ENCODE measurements at places on chromosomes 6 and 20.

- DNase-seq: peak; percentile 14
Measured at GRCh38 chr6:89260832-89261231, 43.7 kb upstream of the GABRR1 start.

GRCh38 chr20:60559462-60559861 lies 601.2 kb downstream of the CDH26 start:
- peak; percentile 86 for DNase-seq

GRCh38 chr6:169291646-169292337 lies 38.1 kb upstream of the THBS2 start:
- DNase-seq: no peak

GRCh38 chr20:50694379-50695134 lies 3.2 kb upstream of the RIPOR3 start:
- no peak for DNase-seq

GRCh38 chr6:36578030-36578429 lies 16.1 kb upstream of the SRSF3 start:
- DNase-seq: no peak

DNA sequence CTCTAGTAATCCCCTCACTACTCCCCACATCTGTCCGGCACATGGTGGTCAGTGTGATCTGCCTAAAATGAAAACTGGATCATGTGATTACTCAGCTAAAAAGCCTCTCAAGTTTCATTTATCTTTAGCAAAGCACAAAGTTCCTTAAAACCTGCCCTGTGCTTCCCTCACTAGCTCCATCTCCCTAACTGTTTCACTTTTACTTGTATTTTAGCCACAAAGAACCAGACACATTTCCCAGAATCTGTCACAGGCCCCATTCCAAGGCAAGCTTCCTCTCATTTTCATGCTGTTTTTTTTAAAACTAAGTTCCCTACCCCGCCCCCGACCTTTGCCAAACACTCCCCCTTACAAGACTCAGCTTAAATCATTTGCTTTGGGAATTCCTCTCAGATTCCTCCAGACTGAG lies 8.9 kb upstream of the IGF2R start:
- peak; percentile 65 for DNase-seq

DNA sequence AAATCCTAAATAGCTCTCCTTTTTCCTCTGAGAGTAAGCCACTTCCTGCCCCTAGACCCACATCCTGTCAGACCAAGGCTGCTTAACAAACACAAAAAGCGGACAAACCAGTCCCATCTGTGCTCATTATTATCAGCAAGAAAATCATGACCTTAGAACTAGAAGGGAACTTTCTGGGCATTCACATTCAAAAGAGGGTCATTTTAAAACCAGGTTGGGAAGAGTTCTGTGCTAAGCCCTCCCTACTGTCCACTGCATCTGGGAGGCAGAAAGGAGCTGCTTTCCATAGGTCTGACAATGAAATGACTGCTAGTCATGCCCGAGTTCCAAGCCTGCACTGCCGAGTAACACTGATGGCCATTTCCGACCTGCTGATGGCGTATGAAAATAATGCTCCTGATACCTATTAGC lies 15.4 kb downstream of the EZR start:
- peak; percentile 45 for DNase-seq

GRCh38 chr6:146103416-146104072 lies 74.7 kb downstream of the GRM1 start:
- no peak for DNase-seq

DNA sequence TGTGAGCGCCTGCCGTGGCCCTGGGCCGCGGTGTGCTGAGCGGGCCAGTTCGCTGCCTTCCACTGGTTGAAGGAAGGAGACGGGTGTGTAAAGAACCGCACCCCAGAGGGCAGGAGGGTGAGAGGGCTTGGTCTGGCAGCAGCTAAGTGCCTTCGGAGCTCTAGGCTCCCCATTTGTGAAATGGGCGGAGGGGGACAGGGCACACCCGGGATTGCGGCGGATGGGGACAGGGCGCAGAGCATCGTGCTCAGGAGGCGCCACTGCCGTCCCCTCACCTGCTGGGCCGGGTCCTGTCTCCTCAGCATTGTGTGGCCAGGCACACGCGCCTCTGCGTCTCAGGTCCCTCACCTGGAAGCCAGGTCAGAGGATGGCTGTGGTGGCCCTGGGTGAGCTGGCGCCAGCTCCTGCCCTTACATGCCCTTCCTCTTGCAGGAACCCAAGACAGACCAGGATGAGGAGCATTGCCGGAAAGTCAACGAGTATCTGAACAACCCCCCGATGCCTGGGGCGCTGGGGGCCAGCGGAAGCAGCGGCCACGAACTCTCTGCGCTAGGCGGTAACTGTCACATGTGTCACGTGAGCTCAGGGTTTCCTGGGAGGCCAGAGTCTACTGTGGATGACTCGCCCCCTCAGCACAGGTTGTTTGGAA lies 3.1 kb downstream of the ADRM1 start:
- no peak for DNase-seq

- DNase-seq: no peak
Measured at GRCh38 chr6:145841668-145842067, 27.1 kb upstream of the FBXO30 start.

- DNase-seq: no peak
Measured at GRCh38 chr6:106178900-106179299, 92.8 kb downstream of the PRDM1 start.

- no peak for DNase-seq
Measured at GRCh38 chr6:152305672-152306071, 331.5 kb downstream of the SYNE1 start.

DNA sequence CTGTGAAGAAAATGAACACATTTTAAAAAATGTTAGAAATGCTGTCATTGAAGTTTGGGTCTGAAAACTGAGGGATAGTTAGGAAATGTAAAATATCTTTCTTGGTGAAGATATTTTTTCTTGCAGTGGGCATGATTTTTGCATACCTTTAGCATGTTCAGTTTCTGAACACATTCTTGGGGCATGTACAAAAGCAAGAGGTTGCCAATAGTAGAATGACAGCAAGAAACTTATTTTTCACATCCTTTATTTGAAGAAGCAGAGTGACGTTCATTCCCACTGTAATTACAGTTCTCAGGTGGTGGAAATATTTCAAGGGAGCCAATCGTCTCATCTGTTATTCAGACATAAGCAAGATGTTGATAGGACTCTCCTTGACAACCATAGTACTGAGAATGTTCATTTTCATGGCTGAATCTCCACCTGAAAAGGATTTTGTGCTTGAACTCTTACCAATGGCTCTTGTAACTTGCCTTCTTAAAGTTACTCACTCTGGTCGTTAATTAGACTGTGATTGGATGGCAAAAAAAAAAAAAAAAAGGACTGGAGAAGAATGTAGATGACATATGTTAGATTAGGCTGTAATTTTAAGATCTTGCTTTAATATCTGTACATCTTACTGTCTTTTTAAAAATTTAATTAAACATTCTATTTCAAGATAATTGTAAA lies 74.4 kb downstream of the DOK5 start:
- peak; percentile 44 for DNase-seq

GRCh38 chr6:34200340-34200971 lies 36.2 kb upstream of the HMGA1 start:
- DNase-seq: no peak

DNA sequence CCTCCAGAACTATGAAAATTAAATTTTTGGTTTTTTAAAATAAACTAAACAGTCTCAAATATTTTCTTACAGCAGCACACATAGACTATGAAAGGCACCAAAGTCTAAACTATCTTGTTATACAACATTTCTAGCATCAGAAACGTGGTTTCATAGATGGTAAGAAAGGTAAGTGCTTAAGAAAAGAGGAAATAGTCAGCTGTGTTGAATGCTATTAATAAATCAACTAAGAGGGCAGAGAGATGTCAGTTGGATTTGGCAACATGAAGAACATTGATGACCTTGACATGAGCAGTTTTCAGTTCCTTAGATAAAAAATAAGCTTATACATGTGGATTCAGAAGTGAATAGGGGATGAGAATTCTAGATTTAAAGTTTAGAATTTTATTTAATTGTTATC lies 113.6 kb downstream of the RFX6 start:
- no peak for DNase-seq

DNA sequence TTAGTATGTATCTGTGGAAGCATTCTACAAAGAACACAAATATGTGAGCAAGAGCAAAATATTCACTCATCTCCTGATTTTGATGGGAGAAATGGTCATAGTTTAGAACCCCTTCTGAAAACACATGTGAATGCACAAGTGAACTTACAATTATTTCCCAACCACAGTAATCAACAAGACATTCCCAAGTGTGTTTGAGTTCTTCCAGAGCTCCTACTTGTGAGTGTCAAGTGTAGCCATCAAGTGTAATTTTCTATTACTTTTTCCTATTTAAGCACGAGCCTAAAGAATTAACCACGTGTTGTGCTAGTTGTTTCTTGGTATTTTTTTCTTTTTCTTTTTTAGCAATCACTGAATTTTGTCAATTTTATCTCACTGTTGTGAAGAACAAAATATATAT lies 402.3 kb downstream of the NKAIN2 start:
- DNase-seq: no peak

DNA sequence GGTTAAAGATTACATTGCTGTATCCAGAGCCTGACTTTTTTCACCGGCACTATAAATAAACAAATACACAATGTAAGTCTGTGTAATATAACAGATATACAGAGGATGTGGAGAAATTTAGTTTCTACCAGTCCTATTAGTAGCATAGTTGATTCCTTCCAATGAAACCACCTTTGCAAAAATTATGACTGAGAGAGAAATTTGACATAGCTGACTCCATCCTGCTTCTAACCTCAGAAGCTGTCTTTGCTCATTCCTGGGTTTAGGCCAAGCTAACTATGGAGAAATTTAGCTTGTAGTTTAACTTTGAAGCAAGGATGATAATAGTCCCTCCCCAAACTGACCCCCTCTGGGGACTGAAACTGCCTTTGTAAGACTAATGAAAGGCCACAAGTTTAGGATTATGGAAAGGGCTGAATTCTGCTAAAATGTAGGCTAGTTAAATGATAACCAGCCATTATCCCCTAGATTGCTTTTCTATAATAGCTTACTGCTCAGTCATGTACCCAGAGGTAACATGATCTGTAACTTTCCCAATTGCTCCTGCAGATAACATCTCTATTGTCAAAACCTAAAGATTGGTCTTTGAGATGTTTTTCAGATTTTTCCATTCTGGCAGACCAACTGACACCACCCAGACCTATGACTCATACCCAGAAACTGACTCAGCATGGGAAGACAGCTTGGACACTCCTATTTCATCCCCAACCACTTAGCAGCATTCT lies 172.8 kb upstream of the ARG1 start:
- DNase-seq: no peak

DNA sequence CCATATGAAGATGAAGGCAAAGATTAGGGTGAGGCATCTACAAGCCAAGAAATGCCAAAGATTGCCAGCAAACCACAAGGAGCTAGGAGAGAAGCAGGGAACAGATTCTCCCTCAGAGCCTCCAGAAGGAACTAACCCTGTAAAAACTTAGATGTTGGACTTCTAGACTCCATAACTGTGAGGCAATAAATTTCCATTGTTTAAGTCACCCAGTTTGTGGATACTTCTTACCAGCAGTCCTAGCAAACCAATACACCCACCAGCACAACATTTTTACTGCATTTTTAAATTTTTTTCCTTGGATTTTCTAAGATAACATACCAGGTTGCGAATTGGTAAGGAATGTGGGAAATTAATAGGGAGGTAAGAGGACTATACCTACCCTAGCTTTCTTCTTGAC lies 47.8 kb upstream of the EYA4 start:
- no peak for DNase-seq

DNA sequence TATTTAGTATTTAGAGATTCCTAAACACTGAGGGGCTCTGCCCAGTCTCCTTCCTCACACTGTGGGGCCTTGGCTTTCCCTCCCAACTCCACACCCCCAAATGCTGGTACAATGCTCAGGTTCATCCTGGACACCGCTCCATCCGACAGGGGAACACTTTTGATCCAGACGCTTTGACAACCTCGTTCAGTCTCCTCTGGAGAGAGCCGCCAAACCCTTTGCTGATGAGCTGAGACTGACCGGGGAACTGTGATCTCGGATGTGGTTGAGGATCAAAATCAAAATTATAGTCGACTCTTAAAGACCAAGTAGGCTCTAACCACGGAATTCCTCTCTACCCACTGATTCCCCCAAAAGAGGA lies 38.8 kb upstream of the HLA-E start:
- DNase-seq: no peak

DNA sequence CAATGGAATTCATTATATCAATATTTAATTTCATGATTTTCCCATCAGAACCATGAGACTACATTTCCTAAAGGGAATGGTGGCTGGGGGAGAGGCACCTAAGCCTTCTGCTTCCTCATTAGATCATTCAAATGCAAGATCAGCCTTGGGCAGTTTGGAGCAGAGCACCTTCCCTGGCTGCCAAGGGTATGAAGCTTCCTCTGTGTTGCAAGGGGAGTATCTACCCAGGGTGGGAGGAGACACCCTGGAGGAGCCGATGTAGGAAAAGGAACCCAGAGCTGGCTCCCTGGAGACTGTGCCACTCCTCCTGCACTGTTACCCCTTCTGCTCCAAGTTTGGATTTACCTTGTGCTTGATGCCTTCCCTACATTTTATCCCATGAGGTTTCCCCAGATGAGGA lies 299.7 kb upstream of the PRDM1 start:
- DNase-seq: no peak

DNA sequence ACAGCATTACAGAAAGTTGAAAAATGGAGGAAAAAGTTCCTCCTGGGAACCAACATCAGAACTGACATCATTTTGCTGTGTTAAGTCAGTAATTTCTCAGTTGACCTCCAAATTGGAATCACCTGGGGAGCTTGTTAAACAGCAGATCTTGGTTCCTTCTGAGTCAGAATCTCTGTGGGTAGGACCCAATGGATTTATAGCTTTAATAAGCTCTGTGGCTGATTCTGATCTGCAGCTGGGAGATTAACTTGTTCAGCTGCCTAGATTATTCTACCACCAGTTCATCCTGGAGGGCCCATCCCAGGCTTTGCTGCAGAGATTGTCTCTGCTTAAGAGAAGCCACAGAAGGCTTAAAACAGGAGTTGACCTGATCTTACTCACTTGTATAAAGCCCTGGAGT lies 90.7 kb upstream of the POPDC3 start:
- DNase-seq: no peak

DNA sequence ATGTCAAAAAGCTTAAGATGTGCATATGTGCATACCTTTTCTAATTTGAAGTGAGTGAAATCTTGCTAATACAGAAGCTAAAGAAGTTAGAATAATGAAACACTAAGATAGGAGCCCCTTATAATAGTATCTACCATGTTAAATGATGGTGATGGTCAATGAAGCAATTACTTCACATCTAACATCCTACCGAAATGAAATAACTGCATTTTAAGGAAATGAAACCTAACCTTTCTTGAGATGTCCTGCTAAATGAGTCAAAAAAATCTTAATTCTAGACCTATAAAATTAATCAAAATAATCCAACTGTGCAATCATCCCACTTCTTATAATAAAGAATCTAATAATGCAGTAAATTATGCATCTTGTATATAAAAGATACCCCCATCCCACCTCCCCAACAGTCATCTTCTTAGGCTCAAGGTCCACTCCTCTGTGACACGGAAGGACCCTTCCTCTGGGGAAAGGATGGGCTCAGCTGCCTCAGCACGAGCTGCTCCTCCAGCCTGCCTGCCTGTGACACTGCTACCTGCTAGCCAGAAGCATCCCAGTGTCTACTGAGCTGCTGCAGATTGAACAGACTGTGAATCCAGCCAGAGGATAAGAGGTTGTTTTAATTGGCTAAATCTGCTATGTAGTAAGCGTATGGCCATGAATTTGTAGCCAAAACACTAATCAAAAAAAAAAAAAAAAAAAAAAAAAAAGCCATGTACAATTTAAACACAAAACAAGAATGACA lies 129.6 kb upstream of the BEND3 start:
- no peak for DNase-seq

GRCh38 chr6:135904666-135905065 lies 53.2 kb downstream of the PDE7B start:
- no peak for DNase-seq

GRCh38 chr20:11992426-11992825 lies 74.7 kb downstream of the BTBD3 start:
- DNase-seq: no peak

Measured in cardiac muscle cell (in vitro differentiated cells and primary cell).